ENCODE measurements at places on chromosomes 12 and 14. TPM values are rescaled to one million over a fixed set of nuclear protein-coding genes. Genes with fewer than 3 reads are reported as not detected.

Gene SERPINA9
- total RNA-seq: not detected

Gene GZMB
- total RNA-seq: 2,337 TPM

Gene TAS2R20
- total RNA-seq: 3.7 TPM

Gene SLC6A13
- total RNA-seq: not detected

Gene RDH16
- 0.29 TPM for total RNA-seq

Gene SLC10A1
- total RNA-seq: not detected

Gene MDM2
- total RNA-seq: 393 TPM

Gene CLEC4D
- not detected for total RNA-seq

Gene PRKD1
- not detected for total RNA-seq

Gene PRPH
- not detected for total RNA-seq

DNA sequence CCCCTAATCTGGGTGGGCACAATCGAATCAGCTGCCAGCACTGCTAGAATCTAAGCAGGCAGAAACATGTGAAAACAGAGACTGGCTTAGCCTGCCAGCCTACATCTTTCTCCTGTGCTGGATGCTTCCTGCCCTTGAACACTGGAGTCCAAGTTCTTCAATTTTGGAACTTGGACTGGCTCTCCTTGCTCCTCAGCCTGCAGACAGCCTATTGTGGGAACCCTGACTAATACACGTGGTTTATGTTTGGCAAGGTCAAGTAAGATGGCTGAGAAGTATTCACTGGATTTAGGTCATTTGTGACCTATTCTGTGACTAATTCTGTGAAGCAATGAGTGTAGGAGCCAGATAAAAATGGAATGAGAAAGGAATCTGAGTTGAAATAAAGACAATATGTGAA is 11.0 kb downstream of the GPR135 start:
- no peak for DNase-seq

- no peak for DNase-seq
Measured at GRCh38 chr12:72586456-72586855, 314.3 kb downstream of the TRHDE start.

DNA sequence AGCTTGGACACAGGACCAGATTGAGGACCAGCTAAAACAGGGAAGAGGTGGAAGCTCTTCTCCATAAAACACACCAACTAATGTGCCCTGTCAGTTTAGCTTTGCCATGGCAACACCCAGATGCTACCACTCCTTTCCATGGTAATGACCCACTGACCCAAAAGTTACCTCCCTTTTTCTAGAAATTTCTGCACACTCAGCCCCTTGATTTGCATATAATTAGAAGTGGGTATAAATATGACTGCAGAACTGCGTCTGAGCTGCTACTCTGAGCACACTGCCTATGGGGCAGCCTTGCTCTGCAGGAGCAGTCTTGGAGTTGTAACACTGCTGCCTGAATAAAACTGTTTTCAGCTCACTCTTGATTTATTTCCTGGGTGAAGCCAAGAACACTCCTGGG is 3.2 kb upstream of the TDG start:
- no peak for DNase-seq

- peak; percentile 48 for DNase-seq
Measured at GRCh38 chr12:6039894-6040601, 84.4 kb downstream of the VWF start.

DNA sequence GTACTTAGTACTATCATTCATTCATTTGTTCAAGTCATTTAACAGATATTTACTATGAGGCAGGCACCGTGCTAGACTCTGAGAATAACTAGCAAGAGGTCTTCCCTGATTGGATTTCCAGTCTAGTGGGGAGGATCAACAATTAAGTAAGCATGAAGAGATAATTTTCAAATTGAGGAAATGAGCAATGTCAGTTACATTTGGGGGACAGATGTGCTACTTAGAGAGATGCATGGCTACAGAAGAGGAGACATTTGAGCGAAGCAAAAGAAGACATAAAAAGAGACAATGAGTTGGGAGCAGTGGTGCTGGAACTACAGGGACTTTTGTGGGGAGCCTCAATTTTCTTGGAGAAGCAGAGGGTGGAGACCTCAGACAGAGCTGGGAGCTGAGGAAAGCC is 7.7 kb downstream of the KCNA5 start:
- no peak for DNase-seq

- no peak for DNase-seq
Measured at GRCh38 chr14:38256533-38256840, 594 bp upstream of the CLEC14A start.

GRCh38 chr14:100363053-100363452 is 39.9 kb downstream of the SLC25A47 start:
- no peak for DNase-seq

DNA sequence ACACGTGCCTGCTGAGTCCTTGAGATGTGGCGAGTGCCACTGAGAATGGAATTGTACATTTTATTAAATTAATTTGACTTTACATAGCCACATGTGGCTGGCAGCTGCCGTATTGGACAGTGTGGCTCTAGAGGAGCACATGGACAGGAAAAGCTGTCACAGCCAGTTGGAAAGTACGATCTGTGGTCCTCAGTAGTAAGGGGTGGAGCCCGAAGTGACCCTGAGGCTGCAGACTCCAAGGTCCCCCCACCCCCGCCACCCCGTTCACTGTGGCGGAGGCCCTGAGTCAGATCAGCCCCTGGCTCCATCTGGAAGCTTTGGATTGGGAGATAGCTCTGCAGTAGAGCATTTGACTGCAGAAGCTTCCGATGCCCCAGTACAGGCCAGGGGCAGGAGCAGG is 25.8 kb upstream of the BEGAIN start:
- no peak for DNase-seq

GRCh38 chr12:100721169-100721568 is 73.4 kb upstream of the ANO4 start:
- no peak for DNase-seq

- DNase-seq: no peak
Measured at GRCh38 chr12:40183715-40184114, 41.1 kb upstream of the LRRK2 start.

- no peak for DNase-seq
Measured at GRCh38 chr12:67562513-67563287, 85.8 kb upstream of the DYRK2 start.

DNA sequence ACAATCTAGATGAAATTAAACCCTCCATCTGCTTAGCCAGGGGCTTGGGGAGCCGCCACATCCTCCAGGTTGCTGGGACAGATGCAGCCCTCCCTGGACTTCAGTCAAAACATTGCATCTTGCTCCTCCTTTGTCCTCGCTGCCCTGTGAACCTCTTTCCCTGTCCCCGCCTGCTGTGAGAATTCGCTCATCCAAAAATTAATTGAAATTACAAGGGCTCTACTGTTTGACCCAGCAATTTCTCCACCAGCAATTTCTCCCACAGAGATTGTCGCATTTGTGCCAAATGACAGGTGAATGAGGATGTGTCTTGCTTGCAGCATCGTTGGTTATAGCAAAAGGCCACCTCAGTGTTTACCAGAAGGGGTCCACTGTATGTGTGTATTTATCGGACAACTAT is 5.0 kb upstream of the POP5 start:
- no peak for DNase-seq

GRCh38 chr12:5440978-5441377 is 9.1 kb downstream of the NTF3 start:
- no peak for DNase-seq

- no peak for DNase-seq
Measured at GRCh38 chr12:114974826-114975639, 291.1 kb upstream of the TBX3 start.

DNA sequence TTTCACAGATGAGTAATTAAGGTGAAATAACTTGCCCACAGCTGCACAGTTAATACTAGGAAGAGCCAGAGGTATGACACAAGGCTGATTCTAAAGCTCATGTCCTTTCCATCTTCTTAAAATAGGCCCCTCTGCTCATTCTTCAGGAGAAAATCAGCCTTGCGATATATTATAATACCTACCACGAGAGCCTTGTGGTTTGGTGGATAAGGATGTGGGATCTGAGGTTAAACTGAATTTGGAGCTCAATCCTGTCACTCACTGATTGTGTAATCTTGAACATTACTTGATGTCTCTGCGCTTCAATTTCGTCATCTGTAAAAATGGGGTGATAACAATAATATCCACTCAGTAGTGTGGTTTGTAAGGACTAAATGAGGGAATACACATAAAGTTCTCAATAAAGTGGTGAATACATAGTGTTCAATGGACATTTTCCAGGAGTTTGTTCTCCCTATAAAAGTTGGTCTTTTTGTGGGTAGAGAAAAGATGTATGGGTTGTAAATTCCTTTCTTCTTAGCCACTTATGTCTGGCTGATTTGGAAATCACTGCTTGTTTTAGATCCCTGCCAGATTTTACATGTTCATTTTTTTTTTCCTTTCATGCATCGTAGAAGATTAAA is 25.1 kb upstream of the ATP2B1 start:
- DNase-seq: no peak

DNA sequence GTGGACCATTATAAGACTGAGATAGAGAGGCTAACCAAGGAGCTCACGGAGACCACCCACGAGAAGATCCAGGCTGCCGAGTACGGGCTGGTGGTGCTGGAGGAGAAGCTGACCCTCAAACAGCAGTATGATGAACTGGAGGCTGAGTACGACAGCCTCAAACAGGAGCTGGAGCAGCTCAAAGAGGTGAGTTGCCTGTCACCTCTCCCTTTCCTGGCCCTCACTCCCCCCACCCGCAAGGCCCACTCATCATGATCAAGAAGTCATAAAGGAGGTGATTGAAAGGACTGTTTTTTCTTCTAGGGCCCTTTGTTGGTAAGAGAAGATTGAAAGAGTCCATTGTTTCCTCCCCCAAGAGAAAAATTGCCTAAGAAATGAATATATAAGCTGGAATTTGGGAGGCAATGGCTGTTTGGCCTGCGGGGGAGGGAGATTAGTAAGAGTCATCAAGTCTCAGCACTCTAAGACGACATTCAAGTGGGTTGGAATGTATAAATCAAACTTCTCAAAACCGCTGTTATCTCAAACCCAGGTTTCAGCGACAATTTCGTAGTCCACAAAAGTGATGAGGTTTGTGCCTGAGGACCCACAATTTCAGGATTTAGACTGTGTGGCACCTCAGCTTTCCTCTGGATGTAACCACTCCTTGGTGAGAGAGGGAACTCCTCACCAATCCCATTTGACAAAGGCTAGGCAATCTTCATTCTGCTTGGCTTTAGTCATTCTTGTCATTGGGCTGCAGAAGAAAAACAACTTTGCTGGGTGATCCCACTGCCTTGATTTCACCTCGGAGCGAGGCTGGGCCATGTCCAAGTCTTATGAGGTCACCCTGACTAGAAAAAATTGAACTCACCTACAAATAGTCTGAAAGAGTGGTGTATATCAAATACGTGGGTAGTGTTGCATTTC is 966 bp downstream of the BICD1 start:
- peak; percentile 31 for DNase-seq

GRCh38 chr12:75099210-75099609 is 110.4 kb downstream of the KCNC2 start:
- DNase-seq: no peak

- DNase-seq: no peak
Measured at GRCh38 chr14:70803321-70804310, 5.7 kb downstream of the MAP3K9 start.

- DNase-seq: no peak
Measured at GRCh38 chr12:124549629-124550028, 17.8 kb downstream of the NCOR2 start.

GRCh38 chr12:94767956-94768355 is 117.6 kb upstream of the TMCC3 start:
- no peak for DNase-seq

- peak; percentile 50 for DNase-seq
Measured at GRCh38 chr12:50059440-50060119, 2.2 kb downstream of the ASIC1 start.

DNA sequence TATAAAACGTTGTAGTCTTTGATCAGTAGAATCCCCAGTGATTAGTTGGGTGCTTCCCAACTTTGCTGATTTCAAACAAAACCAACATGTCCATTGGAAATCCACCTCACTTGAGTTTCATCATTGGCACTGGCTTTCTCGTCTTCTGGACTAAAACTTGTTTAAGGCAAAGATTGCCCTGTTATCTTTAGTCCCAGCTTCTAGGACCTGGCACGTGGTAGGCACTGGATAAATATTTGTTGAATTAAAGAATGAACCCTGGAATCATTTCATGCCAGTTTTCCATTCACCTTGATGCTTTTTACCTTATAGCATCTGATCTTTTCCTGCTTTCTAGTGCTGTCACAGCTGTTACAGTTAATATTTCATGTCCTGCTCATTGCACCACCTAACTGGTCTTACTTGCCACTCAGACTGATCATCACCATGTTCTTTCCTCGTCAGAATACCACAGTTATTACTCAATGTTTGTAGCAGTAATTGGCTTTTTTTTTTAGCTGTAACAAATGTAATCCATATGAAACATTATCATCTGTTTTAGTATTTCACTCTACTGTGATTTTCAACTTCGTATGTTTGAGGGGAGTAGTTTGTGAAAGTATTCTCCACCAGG is 7.3 kb upstream of the C12orf50 start:
- DNase-seq: no peak

DNA sequence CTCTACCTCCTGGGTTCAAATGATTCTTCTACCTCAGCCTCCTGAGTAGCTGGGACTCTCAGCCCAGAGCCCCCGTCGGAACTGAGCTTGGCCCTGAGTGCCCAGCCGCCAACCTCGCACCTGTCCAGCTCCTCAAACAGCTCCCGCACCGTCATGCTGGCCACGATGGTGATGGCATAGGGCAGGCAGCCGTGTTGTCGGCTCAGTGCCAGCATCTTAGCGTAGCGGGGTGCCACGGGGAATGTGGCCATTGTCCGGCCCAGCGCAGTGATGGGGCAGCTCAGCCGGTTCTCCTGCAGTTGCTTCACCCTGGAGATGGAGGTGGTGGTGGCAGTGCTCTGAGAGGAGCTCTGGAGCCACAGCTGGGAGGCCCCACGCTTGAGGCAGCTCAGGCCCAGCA is 32.4 kb downstream of the DHX37 start:
- DNase-seq: no peak

DNA sequence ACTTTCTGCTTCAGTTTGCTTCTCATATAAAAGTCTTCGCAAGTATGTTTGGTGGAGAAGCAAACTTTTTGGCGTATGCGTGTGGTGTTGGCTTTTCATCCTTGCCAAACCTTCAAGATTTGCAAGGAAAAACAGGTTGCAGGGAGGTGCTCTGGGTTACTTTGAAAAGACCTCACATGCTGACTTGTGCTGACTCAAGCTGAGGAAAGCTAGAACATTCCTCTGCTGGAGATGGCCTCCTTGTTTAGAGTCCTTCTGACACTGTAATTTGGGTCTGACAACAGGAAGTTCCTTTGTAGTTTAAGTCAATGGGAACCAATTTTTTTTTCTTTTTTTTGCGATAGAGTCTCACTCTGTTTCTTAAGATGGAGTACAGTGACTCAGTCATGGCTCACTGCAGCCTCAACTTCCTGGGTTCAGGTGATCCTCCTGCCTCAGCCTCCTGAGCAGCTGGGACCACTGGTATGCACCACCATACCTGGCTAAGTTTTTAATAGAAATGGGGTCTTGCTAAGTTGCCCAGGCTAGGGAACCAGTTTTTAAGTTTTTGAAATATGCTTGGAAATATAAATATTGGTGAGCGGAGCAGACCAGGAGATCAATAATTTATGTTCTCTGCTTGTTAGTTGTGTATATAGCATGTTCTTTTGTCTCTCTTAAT is 2.6 kb upstream of the ACACB start:
- DNase-seq: no peak

DNA sequence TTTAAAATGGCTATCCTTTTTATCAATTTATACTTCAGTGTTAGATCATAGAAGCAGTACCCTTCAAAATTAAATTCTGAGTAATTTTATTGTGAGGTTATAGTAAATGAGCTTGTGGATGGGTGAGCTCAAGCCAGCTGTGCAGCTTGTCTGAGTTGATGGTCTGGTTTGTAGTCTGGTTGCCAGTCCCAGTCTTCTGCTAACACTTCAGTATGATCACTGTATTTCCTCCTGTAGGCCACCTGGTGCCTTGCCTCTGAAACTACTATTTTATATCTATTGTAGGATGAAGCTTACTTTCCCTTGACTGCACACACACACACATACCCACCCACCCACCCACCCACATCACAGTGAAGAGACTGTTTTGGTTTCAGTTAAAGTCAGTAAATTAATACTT is 496.4 kb downstream of the PCNX1 start:
- DNase-seq: no peak
